ENCODE measurements at places on chromosomes 12 and 14.

DNA sequence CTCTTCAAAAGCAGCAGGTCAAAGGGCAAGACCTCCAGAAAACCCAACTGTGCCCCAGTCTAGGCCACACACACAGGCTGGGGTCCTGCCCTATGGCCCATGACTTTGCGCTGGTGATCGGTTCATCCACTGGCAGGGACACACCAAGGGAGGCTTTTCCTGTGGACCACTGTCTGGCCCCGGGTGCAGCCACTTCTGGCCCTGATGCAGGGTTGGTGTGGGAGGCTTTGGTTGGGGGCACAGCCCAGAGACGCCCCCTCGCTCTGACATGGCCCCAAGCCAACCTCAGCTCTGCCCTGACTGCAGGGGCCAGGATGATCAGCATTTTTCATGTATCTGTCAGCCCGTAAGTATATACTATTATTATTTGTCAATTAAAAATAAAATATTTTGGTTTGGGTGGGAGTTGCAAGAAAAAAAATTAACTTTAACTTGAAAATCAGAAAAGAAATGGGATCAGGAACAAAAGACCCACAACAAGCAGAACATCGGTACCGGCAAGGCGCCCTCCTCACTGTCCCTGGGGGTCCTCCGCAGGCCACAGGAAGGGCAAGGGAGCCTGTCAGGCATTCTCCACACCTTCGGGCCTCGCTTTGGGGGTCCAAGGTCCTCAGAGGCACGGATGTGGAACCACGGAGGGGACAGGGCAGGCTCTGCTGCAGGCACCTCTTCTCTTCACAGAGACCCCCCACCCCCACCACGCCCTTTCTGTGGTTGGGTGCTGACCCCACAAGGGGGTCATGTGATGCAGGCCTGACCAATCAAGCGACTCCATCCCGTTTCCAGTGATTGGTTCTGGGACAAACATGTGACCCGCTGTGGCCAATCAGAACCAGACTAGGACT lies 181.5 kb upstream of the SFSWAP start:
- DNase-seq: no peak

- no peak for DNase-seq
Measured at GRCh38 chr14:71933001-71933587, 865 bp downstream of the RGS6 start.

DNA sequence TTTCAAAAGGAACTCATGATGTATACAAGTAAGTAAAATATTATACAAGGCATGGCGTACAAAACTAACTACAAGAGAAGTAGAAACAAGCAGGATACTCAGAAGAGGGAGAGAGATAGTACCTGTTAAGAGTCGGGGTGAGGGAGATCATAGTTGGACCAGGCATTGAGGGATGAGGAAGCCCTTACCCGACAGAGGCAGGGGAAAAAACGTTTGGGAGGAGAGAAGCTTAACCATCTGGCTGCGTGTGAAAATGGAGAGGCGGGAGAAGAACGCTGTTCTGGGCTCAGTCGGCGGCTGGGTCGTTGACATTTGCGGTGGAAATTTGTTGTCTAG lies 575 bp upstream of the FMNL3 start:
- DNase-seq: no peak

DNA sequence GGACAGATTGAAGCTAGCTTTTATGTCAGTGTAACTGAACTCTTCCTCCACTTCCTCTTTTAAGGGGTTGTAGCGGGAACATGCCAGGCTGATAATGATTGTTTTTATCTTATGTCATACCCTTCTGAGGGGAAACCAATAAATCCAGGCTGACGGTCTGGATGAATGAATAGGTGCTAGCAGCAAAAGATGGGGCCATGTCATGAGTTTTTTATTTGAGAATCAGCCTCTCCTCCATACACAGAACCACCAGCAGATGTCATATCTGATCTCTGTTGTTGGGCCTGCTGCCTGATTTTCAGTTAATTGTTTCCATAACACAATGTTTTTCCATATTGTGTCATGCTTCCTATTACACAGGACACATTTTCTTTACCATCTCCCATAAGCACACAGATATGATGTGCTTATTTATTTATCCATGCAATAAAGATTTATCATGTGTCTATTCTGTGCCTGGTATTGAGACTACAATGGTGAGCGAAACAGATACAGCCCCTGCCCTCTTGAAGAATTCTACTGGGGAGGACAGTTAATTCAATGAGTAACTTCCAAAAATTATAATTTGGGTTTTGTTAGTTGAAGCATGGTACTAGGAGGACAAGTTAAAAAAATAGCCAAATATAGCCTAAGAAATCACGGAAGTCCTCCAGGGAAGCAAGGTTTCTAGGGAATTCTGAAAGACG lies 33.6 kb upstream of the CRY1 start:
- no peak for DNase-seq

Measured in hepatic stellate cell (primary cell).